ENCODE measurements at places on chromosomes 16 and 17.

DNA sequence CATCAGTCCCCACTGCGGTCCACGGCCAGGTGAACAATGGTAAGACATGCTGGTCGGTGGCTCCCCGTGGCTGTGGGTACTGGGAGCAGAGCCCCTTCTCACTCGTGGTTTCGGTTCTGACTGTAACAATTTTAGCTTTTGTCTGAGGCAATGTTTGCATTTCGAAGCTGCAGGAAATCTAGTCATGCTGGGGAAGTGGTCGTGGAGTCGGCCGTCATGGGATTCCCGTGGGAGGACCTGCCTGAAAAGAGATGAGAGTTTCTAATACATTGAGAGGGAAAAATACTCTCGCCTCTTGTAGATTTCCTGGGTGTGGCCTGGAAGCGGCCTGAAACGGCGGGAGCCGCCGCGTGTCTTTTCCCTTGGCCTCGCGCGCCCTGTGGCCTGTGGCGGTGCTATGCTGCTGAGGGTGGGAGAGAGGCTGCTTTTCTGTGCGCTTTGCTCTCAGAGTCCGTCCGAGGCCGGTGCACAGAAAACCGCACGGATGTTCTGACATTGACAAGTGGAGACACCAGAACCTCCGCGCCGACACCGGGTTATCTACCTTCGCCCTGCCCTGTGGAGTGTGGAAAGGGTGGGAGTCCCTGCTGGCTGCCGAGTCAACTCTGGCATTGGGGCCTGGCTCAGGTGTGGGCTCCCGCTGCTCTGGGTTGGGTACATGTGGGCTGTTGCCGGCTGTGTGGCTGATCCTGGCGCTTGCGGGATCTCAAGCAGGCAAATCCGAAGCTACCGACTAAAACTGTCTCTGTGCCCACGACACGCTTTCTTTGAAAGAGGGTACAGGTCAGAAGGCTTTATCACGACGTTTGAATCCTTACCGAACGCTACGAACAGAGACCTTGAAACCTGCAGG is 60.8 kb downstream of the WDR45B start:
- DNase-seq, result no peak

- no peak for DNase-seq
Observed at GRCh38 chr16:73220836-73221235, 172.9 kb upstream of the ZFHX3 start.

GRCh38 chr16:15055141-15056053 is 477 bp downstream of the NTAN1 start:
- no peak for DNase-seq

DNA sequence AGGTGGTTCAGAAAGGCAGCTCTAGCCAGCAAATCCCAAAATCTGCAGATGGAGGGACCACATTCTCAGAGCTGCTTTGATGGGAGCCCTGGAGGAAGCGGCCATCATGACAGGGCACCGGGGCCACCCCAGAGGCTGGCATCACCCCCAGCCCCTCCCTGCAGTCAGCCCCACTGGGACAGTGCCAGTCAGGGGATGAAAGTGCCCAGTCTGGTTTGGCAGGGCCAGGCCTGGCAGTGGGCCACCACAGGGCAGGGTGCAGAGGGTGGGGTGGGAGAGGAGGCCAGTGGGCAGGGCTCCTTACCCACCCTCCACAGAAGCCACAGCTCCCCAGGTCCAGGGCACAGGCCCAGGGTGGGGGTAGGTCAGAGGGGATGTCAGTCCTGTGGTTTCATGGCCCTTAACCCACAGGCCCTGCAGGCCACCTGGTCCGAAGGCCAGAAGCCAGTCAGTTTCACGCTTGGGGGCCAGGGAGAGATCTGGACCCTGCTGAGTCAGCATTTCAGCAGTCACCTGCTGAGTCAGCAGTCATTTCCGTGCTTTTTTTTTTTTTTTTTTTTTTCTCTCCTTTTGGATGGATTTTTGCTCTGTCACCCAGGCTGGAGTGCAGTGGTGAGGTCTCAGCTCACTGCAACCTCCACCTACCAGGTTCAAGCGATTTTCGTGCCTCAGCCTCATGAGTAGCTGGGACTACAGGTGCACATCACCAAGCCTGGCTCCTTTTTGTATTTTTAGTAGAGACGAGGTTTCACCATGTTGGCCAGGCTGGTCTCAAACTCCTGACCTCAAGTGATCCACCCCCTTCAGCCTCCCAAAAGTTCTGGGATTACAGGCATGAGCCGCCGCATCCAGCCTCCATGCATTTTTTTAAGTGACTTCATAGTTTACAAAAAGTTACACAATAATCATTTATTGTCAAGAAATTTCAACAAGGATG is 10.4 kb downstream of the SLC25A10 start:
- DNase-seq, result no peak

GRCh38 chr17:64259922-64260321 is 3.1 kb downstream of the TEX2 start:
- DNase-seq, result no peak

DNA sequence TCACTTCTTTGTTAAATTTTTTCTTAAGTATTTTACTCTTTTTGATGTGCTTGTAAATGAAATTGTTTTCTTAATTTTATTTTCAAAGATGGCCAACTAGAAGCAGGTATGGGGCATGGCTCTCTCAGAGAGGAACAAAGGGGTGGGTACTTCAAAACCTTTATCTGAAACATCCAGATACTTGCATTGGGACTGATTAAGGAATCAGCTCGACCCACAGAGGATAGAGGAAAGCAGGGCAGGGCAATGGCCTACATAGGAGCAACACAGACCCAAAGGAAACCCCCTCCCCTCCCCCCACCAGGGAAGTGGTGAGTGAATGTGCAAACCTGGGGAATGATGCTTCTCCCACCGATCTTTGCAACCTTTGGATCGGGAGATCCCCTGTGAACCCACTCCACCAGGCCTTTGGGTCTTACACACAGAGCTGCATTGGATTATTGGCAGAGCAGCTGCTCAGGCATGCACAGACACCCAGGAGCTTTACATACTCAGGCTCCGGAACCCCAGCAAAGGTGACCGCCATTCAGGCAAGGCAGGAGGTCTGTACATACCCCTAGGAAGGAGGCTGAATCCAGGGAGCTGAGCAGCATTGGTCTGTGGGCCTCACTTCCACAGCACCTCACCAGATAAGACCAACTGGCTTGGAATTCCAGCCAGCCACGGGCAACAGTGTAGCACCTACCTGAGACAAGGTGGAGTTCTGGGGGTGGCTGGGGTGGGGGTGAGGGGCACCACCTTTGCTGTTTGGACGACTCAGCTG is 3.0 kb upstream of the CCR7 start:
- DNase-seq, result peak; percentile 80

DNA sequence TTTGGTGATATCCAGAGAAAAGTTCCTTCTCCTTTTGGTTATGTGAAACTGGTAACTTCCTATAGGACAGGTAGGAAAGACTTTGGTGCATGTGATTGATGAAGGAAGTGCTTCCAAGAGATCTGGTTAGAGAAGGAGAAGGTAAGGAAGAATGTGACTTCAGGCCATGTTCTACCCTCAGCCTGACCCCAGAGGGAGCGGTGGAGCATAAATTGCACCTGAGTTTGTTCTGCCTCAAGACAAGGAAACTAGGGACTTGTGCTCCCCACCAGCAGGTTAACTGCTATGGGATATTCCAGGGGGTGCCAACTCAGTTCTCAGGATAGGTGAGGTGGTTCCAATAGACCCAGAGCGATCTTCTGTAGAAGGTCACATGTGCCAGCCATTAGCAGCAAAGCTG is 299.3 kb upstream of the XYLT1 start:
- no peak for DNase-seq

GRCh38 chr17:39036009-39036408 is 68.8 kb upstream of the FBXO47 start:
- no peak for DNase-seq

- DNase-seq, result no peak
Observed at GRCh38 chr16:63612462-63613227, 1509.2 kb downstream of the CDH11 start.

- DNase-seq, result no peak
Observed at GRCh38 chr17:61284174-61284573, 115.5 kb upstream of the TBX2 start.

- DNase-seq, result peak; percentile 53
Observed at GRCh38 chr16:51231702-51232101, 80.6 kb upstream of the SALL1 start.

DNA sequence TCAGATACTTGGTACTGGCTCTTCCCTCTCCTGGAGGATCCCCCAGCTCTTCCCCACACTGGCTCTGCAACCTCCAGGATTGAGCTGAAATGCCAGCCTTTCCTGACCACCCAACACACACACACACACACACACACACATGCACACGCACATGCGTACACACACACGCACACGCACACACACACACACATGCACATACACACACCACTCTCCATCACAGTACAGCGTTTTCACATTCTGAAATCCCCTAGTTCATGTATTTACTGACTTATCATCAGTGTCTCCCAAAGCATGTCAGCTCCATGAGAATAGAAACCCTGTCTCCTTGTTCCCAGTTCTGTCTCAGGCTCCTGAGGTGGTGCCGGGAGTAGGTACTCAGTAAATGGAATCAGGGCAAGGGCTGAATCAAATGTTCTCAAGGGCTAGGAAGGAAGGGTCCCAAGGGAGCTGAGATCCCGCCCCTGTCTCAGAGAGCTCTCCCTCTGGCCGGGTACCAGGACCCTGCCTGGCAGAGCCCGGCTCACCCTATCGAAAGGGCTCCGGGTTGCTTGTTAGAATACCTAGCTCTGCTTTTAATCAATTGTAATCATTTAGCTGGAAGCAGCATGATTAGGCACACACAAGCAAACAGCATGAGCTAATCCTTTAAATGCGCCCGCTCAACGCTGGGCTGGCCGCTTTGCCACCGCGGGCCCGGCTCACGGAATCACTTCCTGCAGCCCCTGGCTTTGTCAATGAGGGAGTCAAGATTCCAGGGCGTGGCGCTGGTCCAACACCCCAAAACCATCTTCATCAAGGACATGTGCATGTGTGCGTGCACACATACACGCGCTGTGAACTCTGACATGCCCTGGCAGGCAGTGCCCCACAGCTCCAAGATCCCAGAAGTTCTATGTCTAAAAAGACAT is 140.7 kb downstream of the C16orf78 start:
- DNase-seq, result no peak

GRCh38 chr16:29974291-29975133 is 844 bp downstream of the TAOK2 start:
- DNase-seq, result no peak

GRCh38 chr17:29949696-29950095 is 8.3 kb downstream of the EFCAB5 start:
- DNase-seq, result no peak

- DNase-seq, result no peak
Observed at GRCh38 chr17:19752216-19753050, 4.3 kb upstream of the ALDH3A1 start.

DNA sequence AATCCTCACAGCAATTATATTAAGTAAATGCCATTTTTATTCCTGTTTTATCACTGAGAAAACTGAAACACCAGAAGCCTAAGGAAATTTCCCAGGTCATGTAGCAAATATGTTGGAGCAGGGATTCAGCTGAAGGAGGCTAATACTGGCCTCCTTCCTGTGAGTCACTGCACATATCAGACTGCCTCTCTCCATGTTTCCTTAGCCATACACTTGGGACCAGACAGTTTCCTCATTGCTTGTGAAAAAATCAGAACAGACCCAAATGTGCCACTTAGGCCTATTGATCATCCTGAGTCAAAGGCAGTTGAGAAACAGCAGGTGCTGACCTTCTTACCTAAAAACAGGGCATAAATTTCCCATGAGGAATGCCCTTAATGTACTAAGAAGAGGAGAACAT is 18.9 kb upstream of the ELAC2 start:
- DNase-seq, result no peak

- DNase-seq, result no peak
Observed at GRCh38 chr16:51172368-51172767, 21.3 kb upstream of the SALL1 start.

- DNase-seq, result no peak
Observed at GRCh38 chr16:82651921-82652601, 25.3 kb downstream of the CDH13 start.

DNA sequence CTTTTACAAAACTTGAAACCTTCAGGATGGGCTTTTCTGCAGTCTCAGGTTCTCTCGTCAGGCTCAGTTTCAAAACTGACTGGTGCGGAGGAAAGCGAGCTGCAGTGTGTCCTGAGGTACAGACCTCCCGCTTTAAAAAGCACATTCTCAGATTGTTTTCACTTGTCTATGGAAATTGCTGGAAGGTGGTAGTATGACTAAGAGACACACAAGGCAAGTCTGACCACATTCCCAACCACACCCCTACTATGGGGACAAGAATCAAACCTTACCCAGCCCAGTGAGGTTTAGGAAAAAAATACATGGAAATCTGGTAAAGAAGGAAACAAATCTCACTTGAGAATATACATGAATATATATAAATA is 18.2 kb downstream of the SRP68 start:
- DNase-seq, result no peak

- DNase-seq, result no peak
Observed at GRCh38 chr16:74769586-74770190, 4.9 kb downstream of the FA2H start.

DNA sequence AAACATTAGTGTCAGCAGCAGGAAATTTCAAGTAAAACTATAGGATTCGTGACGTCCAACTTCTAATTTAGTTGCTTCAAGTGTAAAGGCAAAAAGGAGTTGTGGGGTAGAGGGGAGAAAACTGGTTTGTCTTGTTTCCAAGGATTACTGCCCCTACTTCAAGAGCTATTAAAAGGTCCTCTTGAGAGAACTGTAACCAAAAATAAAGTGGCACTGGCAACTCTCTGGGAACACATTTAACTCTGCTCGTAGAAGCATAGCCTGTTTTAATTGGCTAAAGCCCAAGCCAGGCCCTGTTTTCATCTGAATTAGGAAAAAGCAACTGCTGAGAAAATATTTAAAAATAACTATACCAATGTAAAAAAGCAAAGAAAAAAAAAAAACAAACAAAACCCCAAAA is 51.8 kb upstream of the AKAP1 start:
- DNase-seq, result no peak

DNA sequence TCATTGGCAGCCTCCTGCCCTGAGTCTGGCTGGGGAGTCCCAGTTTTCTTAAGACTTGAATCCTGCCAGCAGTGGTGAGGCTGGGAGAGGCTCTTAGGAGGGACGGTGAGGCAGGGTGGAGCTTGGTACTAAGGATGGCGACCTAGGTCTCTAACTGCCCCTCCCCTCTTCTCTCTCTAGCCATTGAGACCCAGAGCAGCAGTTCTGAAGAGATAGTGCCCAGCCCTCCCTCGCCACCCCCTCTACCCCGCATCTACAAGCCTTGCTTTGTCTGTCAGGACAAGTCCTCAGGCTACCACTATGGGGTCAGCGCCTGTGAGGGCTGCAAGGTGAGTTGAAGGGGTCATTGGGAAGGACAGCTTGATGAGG is 16.4 kb downstream of the GJD3 start:
- no peak for DNase-seq

DNA sequence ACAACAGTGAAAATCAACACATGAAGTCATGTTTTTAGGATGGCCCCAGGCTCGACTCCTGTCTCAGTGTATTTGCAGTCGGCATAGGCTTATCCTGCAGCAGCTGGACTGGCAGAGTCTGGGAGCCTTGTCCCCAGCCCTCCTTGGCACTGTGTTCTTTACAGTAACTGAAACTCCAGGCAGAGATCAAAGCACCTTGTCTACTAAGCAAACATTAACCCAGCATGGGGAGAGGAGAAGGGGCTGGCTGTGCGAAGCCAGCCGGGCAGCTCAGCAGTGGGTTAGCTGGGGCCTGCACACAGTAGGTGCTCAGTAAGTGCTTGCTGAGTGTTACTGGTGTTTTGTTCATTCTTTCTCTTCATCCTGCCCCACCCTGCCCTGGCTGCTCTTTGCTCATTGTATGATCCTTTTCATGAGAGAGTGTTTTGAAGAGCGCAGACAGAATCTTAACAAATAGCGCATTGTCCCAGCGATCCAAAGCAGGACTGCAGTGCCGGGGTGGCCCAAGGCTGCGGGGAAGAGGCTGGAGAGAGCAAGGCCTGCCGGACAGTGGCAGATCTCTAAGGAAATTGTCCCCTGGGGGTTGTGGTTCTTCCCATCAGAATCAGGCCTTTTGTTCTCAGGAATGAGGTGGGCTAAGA is 23.5 kb upstream of the ITGB4 start:
- DNase-seq, result no peak
